ENCODE measurements at places on chromosomes 11 and 22.
A peak's percentile ranks its signal among the peaks of the same experiment; 100 is the strongest.

DNA sequence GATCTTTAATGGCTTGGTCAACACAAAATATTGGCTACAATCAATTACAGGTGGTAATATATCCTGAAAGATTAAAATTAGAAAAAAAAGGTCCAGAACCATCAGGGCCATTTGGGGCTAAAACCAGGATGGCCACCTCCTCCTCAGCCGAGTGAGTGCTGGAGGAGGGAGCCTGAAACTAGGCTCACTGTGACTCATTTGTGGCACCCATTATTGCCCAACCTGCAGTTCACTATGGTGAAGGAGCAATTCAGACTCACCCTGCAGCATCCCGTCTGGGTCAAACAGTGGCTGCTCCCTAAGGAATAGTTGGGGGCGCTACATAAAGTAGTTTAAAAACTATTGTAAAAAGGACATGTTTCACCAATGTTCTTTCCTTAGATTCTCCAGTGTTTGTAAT, 60.7 kb downstream of the GLYATL1 start:
- no peak for DNase-seq

GRCh38 chr22:45878051-45878781, 98.7 kb downstream of the WNT7B start:
- peak; percentile 25 for DNase-seq

DNA sequence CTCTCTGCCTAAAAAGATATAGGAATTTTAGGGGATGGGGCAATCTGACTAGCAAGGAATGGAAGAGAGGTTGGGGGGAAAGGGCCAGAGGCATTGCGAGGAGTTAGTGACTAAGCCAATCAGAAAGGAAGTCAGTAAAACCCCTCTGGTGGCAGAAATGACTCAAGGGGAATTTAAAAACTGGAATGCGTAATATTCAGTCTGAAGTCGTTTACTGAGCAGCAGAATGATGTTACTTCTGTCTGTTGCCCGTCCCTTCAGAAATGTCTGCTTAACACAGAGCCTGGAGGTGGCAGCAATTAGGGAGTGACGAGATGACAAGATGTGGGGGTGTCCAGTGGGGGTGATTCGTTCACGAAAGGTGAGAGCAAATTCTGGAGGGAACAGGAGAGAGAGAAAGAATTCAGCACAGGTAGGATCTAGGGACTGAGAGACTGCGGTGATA, 107.7 kb upstream of the CLMP start:
- no peak for DNase-seq

GRCh38 chr11:64251016-64251752, at the start of gene PLCB3:
Gene PLCB3 (plus strand): TSS chr11:64251530. CDS start chr11:64251650, 120 bp downstream.
- DNase-seq: no peak

- DNase-seq: no peak
Measured at GRCh38 chr22:32817137-32817730, 15.7 kb downstream of the TIMP3 start.

DNA sequence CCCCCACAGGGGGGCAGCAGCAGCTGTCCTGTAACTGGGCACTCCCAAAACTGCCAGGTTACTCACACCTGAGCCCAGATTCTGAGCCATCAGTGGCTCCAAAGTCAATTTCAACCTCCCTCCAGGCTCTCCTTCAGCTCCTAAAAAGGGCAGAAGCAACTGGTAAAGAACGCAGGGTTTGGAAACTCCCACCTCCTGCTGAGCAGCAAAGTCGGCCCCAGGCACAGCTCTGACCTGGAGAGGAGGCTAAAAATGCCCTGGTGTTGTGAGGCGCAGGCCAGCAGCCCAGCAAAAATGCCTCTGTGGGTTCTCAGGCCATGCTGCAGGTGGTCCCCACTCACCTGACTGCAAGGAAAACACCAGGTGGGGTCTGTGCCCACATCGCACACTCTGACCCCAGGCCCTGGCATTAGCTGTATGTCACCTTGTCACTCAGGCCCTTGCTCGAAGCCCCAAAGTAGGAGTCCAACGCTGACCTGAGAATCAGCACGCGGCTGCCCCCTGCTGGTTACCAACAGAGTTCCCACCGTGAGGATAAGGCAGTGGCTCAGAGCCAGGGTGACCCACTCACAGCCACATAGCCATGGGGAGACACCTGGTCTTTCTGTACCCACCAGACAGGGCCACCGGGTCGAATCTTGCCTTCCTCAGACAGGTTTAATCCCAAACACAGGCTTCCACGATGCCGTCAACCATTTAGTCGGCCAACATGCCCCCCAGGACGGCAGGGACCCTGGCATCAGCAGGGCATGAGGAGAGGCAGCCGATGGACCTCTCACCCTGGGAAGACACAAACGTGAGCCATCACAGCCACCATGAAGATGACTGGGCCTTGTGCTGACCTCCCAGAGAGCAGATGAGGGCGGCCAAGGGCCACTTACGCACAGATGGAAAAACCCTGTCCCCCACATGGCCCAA, 11.1 kb downstream of the POLR3H start:
- peak; percentile 44 for DNase-seq

GRCh38 chr22:49894322-49895054, 23.8 kb downstream of the ALG12 start:
- no peak for DNase-seq

DNA sequence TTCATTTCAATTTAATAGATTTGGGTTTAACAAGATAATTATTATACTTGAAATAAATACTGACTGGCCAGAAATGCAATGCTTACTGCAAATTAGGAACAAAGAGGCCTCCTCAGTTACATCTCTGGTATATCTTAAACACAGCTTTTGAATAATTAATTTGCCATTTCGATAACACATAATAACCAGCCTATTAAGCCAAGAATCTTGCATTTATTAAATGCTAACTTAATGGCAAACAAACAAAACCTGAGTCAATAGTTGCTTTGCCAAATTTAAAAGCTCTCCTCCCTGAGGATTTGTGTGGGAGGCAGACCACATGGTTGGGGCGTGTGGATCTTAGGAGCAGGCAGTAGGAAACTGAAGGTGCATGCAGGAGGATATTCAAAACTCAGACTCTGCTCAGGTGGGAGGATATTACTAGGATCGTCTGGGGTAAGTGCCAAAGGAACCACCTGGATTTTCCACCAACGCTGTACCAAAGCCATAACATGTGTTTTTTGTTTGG, 17.9 kb upstream of the FJX1 start:
- no peak for DNase-seq

DNA sequence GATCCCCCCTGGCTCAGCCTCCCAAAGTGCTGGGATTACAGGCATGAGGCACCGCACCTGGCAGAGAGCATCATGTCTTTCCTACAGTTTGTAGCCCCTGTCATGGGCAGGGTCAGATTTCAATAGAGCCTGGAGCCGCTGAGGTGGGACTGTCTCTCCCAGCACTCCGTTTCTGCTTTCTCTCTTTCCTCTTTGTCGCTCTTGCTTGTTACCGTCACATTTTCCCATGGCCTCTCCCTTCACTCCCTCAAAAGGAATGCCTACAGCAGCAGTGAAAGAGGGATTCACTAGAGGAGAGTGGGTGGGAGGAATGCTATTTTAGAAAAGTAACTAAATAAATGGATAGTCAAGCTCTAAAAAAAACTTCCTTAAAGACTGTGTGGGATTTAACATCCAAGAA, 136.7 kb upstream of the TTC12 start:
- DNase-seq: no peak

- DNase-seq: no peak
Measured at GRCh38 chr11:73163638-73164174, 21.6 kb upstream of the FCHSD2 start.

DNA sequence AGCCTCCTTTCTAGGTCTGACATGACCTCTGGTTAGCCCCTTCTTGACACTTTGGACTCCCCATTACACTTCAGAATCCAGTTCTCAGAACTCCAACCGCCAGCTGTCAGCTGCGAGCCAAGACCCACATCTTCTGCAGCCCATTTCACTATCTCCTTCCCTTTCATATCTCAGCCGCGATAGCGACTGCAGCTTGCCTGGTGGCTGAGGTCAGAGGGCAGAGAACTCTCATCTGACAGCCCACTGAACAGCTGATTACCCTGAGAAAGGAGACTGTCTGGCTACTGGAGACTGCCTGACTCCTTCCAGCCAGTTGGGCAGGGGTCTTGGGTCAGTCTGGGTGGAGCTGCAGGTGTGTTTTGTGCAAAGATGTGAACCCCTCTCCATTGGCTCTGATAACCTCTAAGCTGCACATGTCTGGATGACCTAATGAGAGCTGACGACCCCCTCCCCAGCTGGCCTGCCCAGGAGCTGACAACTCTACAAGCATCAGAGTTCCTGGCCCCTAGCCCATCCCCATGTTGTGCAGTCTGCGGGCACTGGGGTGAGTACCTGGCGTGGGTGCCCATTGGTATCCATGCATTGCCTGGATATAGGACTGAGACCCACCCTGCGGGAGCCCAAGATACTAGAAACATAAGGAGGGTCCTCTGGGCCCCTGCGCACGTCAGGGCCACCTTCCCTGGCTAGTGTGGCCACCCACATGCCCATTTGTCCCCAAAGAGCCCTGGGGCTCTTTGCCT, 1.1 kb downstream of the CHRM1 start:
- no peak for DNase-seq

GRCh38 chr11:60764879-60765278, 8.2 kb downstream of the MS4A15 start:
- no peak for DNase-seq

- no peak for DNase-seq
Measured at GRCh38 chr11:111465400-111465799, 46.8 kb downstream of the BTG4 start.

- peak; percentile 62 for DNase-seq
Measured at GRCh38 chr22:37999640-38000272, 15.4 kb upstream of the SOX10 start.

DNA sequence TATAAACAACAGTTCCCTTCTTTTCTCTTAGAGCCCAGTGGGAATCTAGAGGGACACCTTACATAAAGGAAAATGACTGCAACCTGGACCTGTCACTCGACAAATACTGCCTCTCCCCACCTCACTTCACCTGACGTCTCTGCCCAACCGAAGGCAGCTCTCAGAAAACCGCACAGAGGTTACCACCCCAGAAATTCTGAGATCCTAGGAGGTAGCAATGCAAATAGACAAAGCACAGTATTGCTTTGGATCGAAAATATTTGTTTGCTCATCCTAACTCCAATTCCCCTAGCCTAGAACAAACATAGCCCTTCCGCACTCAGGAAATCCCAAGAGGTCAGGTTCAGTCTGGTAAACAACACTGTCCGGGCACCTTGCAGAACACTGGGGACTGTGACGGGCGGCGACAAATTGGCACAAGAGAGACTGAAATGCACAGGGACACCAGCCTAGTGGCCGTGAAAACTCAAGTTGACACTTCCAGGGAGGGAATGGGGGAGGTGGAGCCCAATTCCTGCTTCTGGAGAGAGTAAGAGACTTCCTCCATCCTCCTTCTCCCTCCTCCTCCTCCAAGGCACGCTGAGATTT, 420 bp upstream of the TRIM44 start:
- DNase-seq: no peak

DNA sequence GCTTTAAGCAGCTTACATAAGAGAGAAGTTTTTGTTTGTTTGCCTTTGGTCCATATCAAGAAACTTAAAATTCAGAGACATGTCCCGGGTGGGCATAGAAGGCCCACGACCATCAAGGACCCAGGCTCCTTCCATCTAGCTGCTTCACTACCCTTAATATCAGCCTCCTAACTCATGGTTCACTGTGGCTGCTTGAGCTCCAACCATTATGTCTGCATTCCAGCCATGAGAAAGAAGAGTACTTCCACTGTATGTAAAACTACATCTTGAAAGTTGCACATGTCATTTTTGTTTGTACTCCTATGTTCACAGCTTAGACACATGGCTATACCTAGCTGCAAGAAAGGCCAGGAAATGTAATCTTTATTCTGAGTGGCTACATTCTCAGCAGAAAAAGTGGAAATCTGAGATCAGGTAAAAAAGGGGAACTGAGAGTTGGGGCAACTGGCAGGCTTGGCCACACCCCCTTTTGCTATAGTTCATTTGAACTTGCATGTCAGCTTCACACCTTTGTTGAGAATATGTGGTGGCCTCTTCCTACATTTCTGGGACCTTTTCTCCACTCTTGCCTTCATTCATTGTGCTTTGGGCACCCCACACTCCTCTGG, 81.3 kb upstream of the TP53I11 start:
- DNase-seq: no peak

DNA sequence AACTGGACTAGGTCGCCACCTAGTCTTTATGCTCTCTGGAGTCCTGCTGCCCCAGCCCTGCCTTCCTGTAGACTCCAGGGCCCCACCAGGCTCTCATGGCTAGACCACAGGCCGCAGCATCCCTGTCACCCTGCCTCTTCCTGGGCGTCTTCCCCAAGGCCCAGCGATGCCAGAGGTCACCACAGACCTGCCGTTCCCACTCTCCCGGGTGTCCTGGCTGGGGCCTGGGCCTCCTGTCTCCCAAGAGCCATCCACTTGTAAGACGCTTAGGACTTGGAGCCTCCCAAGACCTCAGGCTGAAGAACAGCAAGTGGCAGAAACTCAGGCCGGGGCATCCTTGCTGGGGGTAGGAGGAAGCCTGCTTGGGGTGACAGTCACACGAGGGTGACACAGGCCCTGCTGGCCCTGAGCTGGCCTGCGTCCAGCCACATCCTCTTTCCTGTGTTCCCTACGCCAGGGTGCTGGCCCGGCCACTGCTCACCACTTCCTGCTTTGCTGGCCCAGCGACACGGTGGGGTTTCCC, 2.0 kb upstream of the TCIRG1 start:
- DNase-seq: no peak

DNA sequence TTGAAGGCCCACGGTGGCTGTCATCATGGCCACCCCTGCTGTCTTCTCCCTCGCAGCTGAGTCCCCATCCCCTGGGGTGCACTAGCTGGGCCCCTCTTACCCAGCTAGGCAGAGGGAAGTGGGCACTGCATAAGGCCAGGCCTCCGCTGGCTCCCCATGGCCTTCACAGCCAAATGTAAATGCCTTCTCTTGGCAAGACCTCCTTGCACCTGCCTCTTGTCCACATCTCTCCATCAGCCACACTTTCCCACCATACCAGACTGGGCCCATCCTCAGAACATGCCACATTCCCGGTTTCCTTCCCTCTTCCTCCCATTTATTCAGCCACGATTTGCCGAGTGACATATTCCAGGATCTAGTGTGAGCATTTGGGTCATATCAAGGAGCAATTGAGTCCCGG, 49.7 kb downstream of the NECTIN1 start:
- DNase-seq: no peak

GRCh38 chr11:6448574-6448973, 7.8 kb upstream of the HPX start:
- no peak for DNase-seq

GRCh38 chr22:46272196-46272595, 4.4 kb downstream of the TTC38 start:
- no peak for DNase-seq

GRCh38 chr11:34308049-34308912, 49.5 kb downstream of the ABTB2 start:
- no peak for DNase-seq

DNA sequence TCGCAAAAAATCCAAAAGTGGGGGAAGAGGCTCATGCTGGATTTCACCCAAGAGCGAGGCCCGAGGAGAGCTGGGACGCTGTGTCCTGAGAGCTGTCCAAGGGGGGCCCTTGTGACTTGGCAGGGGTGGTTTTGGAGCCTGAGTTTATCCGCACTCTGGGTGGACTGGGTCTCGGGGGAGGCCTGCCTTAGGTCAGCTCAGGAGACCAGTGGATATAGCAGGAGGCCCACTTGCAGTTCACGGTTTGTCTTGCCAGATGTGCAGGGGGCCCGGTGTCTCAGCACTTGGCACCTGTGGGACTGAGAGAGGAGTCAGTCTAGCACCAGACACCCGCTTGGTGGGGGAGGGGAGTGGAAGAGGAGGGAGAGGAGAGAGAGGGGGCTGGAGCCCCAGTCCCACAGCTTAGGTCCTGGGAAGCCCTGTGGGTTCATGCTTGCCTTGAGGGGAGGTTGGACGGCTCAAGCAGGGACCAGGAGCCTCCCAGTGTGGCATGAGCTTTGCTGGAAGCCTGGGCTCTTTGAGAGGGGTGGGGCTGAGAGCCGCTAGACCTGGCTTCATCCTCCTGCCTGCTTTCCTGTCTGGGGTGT, 33.4 kb downstream of the PARVB start:
- no peak for DNase-seq
